ENCODE measurements at places on chromosomes 16 and 17.

- DNase-seq = no peak
Measured at GRCh38 chr16:23753908-23754593, 775 bp upstream of the CHP2 start.

DNA sequence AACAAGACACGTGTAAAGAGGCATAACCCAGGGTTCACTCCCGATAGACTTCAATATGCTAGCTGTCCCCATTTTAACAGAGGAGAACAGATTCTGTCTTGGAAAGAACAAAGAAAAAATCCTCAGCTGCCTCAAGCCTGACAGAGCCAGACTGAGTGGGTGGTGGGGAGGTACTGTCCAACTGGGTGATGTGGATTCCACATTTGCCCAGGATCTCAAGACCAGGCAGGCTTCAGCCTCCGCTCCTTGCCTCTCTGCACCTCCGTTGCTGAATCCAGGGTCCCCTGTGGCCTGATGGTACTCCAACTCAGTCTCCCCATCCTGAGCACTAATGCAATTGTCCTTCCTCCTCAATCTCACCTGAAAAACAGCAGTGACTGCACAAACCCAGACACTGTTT is 163.8 kb downstream of the GSG1L start:
- DNase-seq = no peak

DNA sequence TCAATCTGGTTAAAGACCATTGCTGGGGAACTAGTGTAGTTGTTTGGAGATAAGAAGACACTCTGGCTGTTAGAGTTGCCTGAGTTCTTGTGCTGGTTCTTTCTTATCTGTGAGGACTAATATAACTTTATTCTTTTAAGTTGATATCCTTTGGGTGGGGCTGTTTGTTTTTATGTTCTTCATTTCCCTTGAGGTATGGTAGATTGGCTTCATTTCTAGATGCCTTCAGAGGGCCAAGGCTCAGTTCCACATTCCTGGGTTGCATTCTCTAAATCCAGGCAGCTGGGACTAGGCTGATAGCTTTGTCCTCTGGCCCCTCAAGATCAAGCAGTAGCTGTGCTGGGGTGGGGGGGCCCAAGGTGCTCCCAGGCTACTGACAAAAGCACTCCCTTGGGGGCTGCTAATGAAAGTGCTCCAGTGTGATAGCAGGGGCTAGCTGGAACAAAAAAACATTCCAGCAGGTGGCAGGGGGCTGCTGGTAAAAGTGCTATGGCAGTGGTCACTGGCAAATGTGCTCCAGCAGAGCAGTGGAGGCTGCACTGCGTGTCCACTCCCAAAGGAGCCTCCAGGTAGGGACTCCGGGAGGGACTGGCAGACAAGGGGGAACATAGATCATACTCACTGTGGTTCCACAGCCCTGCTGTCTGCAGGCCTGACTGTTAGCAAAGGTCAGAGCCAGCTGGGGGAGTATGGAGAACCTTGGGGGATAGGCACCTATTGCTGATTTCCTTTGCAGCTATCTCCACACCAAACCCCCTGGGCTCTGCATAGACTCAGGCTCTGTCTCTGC is 45.9 kb upstream of the KCNJ16 start:
- no peak for DNase-seq

- no peak for DNase-seq
Measured at GRCh38 chr17:2042933-2043332, 1.1 kb downstream of the OVCA2 start.

DNA sequence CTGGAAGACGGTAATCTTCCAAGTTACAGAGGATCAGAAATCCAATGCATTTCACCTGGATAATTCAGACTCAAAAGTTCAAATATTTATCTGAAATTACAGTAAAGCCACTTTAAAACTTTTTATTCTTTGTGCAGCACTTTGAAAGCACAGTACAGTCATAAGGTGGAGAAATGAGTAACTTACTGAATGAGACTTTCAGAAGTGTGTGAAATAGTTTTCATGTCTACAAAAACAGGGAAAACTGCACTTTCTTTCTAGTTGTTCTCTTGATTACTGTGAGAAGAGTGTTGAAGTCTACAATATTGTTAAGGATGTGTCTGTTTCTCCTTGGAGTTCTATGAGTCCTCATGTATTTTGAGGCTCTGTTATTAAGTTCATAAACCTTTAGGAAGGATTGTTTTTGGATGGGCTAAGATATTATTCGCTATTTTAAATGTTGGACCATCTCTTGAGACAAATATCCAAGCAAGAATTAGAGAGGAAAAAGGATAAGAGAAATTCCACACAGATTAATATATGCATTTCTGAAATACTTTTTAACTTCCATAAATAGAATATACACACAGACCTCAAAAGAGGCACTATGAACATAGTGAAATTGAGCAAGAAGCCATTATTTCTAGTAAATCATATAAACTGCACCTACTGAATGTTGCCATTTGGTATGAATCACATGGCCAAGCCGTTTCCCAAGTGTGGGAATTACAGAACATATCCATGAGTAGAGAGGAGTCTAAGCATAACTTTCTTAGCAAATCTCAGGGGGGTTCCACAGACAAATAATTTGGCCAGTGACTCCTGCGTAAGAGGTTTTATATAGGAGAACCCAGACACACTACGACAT is 83.6 kb upstream of the PLEKHM1 start:
- DNase-seq = no peak

DNA sequence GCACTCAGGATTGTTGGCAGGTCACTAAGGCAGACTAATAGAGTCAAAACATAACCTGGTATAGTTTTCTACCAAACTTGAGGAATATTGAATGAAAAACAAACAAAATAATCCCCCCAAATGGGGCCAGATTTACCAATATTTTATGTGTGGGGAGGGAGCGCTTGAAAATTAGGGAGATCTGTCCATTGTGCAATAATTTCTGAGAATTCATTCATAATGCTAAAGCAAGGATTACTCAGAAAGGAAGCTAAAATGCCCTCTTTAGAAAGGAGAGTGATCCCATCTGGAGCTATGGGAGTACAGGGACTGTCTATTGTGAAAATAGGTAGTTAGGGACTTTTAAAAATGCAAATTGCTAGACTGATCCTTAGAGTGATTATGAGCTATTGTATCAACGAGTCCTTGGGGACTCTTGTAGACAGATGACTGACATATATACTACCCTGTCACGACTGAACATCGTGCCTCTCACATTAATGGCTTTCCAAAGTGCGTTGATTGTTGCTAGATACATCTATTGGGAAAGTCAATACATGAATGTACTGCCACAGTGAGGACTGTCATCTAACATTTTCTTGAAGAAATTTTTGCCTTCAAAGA is 193.6 kb downstream of the AATF start:
- no peak for DNase-seq

DNA sequence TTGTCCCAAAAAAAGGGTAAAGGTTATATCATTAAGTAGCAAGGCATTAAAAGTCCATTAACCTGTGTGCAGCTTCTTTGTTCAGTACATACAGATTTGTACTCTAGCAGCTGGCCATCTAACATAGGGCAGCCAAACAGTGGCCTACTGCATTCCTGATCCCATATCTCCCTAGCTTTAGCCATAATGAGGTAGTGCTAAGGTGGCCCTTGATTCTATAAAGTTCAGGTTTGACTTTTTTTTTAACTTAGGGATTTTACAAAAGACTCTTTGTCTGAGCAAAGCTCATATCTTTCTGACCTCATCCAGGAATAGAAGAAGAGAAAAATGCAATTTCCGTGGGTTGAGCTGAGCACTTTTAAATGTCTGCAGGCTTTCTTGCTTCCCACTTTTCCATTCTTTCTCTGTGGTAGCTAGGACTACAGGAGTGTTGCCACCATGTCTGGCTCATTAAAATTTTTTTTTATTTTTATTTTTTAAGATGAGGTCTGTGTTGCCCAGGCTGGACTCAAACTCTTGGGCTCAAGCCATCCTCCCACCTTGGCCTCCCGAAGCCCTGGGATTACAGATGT is 19.5 kb upstream of the CDC6 start:
- DNase-seq = no peak

- DNase-seq = peak; percentile 52
Measured at GRCh38 chr17:44220213-44221083, 973 bp upstream of the UBTF start.

GRCh38 chr16:57038166-57038565 is 48.8 kb downstream of the NLRC5 start:
- no peak for DNase-seq

DNA sequence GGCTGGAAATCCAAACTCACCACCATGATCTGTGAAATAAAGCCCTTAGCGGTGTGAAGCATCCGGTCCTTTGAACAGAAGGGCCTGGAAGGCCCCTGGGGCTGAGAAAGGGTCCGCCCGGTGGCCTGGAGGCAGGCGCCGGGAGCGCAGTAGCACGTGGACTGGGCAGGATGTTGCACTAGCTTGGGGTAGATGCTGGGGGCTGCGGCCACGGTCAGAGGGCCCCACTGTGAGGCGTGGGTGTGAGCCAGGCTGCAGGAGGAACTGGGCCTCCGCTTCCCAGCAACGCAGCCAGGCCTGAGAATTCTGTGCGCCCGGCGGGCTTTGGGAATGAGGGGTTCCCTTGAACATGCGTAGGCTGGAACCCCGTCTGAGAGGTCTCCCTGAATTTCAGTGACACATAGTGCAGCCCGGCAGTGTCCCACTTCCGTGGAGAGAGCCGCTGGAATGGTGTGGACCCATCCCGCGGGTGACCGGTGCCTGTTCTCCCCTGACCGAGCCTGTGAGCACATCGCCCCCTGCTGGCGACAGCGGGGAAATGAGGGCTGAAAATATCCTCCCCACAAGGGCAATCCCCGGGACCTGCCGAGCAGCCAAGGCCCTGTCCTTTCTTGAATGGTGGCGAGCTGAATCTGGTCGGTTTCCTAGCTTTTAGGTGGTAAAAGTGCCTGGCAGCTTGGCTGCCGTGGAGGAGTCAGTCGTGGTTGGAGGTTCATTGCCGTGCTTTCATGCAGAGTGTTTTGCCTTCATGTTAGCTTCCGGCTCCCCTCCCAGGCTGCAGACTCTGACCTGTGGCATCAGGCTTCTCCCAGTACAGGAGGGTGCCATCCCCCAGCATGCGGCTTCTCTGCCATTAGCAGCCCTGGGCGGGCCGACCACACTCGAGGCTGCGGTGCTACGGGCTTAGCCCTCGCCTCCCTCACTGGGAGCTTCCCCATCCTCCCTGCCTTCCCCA is 43.8 kb downstream of the DNAJA2 start:
- peak; percentile 56 for DNase-seq

GRCh38 chr16:25051406-25052150 is 36.4 kb upstream of the ARHGAP17 start:
- DNase-seq = no peak

- no peak for DNase-seq
Measured at GRCh38 chr17:77117415-77117814, 23.4 kb upstream of the SEC14L1 start.
